AG09309 (cell line): ENCODE measurements at places on chromosomes 5 and 9.

GRCh38 chr9:80440724-80441123, 869.0 kb downstream of the TLE4 start:
- no peak for DNase-seq

DNA sequence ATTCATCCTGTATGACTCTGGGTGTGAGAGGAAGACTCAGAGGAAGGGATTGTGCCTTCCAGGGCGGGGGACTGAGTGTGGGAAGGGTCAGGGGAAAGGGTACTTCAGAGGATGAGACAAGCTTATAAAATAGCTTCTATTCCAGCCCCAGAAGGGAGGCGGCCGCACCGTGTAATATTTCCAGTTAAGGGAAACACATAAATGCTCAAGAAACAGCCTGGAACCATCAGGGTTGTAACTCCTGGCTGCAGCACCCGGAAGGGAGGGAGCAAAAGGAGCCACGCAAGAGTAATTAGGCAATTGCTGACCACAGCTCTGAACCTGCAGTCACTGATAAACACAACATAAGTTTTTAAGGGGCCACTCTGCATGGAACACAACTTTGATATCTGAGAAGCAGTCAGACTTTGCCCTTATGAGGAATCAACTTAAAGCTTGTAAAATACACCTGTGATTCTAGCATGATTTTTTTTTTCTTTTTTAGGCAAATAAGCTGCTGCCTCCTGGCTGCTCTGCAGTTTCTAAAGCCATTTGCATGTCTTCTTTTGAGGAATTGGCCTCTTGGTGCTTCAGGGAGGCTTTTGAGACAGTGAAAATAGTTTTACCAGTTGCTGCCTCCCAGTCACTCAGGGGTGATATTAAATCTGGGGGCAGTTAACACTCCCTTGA, 382.7 kb downstream of the ENC1 start:
- DNase-seq: no peak

DNA sequence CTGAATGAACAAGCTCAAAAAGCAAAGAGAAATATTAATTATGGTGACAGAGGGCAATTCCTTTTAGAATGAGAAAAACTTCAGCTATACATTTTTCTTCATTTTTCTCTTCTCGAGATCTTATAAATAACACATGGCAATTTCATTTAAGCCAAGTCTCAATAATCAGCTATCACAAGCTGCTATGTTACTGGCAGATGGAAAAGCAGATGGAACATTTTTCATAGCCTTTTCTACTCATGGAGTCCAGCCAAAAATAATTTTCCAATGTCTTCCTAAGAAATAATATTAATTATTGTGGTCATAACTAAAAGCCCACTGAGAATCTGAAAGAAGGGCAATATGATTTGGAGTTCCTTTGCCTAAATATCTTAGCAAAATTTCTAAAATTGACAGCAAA, 35.6 kb downstream of the SKIC3 start:
- DNase-seq: no peak

DNA sequence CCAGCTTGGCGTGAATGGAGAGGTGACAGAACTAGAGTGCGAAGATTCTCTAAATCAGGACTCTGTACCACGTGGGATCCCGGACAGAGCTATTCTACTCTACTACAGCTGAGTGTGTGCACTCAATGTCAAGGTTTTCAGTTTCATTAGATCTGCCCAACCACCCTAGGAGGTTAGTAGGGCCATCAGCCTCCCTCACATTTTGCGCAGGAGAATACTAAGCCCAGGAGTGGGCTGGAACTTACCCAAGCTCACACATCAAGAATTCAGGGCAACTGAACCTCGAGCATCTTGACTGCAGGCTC, 68.3 kb upstream of the TBC1D2 start:
- no peak for DNase-seq

DNA sequence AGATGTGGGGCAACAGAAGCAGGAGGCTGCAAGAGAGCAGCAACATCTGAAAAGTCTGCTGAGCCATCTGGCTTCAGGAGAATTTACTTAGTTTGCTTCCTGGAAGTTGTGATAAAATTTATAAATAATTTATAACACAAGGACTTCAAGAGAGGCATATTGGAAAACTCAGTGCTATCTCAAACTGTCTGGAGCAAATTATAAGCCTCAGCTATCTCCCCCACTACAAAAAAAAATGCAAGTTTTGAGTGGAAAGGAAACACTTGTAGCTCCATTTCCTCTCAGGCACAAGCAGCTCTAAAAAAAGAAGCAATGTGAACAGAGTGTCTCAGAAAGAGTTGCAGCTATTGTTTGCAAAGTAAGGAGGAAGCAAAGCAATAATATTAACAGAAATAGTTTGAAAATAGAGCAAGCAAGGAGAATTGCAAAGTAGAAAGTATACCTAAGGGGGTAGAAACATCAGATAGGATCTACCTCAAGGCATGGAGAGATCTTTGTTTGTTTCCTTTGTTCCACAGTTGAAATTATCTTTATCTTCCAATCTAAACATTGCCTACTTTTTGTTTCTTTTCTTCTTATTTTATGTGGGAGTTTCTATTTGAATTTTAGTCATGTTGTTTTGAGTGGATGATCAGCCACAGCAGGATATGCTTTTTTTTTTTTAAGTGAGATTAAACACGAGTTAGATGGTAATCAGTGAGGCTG, 55.9 kb upstream of the IL6ST start:
- DNase-seq: no peak

GRCh38 chr5:19790829-19791466, 197.1 kb downstream of the CDH18 start:
- DNase-seq: no peak

DNA sequence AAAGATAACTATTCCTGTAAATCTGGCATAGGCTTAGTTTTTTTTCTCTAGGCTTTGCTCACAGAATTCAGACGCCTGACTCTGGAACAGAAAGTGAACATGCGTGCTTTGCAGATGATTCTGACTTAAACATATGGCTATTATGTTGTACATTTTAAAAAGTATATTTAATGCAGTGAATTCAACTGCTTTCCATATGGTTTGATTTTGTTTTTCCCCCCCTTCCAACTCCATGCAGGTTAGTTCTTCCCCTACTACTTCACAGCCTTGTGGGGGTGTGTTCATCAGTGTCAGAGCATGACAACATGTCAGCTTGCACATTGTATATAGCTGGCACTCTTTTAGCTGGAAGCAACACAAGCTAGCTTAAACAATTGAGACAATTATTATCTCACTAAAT, 226.8 kb downstream of the TMEM167A start:
- DNase-seq: no peak

DNA sequence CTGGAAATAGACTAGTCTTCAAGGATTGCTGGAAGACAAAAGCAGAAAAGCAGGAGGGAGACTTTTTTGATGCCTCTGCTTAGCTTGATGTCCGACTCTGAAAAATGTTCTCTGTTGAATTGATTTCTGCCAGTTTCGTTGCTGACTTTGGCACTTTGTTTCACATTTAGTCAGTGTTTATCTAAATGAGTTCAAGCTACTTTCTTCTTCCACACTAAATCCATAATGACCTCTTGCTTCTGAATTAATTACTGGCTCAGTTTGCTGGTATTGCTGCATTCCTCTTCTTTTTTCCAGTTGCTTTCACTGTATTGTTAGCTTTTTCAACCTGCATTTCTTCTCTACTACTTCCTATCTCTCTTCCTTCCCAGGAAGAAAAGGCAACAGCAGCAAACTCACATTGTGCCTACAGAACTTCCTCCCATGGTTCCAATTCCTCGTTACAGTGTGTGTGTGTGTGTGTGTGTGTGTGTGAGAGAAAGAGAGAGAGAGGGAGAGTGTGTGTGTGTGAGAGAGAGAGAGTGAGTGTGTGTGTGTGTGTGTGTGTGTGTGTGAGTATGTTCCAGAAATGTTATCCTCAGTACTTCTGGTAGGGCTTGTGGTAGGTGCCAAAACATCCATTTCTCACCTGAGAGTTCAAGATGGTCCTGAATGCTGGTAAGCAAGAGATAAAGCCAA, 234.8 kb downstream of the CSNK1G3 start:
- no peak for DNase-seq

DNA sequence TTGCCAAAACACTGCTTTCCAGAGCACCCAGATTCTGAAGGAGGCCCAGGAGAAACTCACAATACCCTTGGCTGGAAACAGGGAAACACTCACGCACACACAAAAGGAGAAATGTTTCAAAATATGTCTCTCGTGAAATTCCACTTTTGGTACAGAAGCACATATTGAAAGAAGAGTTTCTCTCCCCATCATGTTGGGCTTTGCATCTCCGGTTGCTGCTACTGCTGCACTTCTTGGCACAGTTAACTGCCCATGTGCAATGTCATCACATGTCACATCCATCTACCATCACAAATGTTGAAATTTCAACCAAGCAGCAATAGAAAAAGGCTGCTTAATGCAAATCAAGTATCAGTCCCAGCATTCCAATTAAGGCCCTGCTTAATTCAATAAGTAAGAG, 72.1 kb downstream of the ABCA1 start:
- no peak for DNase-seq

DNA sequence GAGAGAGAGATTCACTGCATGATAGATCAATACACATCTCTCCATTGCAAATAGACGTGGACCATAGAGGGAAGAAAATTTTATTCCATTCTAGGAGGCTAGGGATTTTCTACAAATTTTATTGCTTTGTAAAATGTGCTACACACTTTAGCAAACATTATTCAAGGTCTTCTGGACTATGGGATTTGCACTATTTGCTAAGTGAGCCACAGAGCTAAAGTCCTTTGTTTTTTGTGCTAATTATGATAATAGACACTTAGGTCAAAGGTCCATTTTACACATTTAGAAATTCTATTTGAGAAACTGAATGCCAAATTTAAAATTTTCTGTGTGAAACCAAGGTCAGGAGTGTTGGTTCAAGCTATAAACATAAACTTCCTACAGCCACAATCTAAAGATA, 672.3 kb downstream of the LRRC70 start:
- DNase-seq: no peak

- no peak for DNase-seq
These were observed 124.8 kb downstream of the HSD17B3 start for GRCh38 chr9:96177005-96177718.

DNA sequence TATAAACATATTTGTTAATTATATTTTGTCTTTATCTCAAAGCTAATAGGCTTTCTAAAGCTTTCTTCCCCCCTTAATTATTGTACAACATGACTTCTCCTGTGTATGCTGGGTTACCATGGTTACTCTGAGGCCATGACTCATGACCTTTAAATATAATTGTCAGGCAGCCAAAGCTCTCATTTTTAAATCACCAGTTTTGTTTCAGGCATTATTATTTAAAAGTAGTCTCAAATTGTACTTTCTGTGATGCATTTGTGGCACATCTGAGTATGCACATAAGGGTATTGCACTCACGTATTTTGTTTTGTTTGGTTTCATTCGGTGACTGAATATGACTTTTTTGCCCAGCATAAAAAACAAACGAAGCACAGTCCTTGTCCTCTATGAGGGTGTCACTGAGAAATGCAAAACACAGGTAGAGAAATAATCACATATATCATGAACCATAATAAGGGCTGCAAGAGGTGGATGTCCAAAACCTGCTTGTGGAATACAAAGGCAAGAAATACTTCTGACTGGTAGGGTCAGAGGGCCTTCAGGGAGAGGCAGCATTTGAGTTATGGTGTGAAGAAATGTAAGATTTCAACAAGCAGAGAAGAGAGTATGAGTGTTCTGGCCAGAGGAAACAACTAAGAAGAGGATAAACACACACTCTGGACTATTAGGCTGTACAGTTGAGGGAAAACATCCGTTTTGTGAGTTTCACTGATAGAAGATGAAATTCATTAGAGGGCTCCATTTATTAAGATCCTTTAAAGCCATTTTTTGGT, 2.1 kb downstream of the CCDC192 start:
- peak; percentile 68 for DNase-seq

DNA sequence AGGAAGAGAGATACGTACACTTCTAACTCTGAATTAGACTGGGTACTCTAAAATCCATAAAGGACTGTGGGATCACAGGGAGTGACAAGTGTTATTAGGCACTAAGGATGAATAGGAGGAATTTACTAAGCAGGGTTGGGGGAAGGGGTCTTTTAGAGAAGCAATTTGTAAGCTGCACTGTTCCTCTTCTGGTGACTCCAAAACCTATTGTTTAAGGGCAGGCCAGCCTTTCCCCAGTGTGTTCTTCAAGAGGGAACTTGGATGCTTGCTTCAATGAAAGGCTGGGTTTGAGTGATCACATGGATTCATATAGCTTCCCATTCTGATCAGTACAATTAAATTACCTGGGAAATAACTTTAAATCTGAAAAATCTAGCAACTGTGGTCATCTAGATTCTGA, 71.8 kb downstream of the STX17 start:
- DNase-seq: no peak

GRCh38 chr5:119795768-119796167, 166.4 kb downstream of the FAM170A start:
- no peak for DNase-seq

DNA sequence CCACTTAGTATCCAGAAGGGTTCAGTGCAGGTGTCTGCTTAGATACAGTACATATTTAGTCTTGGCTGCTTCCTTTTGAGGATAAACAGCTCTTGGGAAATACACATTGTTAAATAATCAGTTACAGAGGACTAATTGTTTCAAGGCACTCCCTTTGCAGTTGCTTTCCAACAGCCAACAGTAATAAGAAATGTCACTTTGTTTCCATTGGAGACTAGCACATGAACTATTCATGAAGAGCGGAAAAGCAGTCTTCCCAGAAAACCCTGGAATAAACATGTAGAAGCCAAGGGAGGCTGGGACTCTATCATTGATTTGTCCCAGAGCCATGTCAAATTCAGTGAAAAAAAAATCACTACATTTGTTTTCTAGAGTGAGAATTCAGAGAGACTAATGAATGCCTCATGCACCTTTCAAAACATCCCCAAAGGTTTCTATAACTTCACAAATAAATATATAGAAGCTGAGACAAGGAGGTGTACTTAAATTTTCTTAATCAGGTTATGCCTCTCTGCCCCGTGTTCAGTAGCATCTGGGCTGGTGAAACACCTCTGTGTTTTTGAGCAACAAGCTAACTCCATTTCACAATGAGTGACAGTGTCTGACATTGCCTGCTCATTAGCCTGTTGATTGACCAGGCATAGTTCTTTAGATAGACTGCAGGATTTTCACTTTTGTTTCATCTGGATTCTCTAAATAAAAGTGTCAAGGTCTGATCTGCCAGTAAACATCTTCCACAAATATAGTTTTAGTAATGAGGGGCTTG, 271.5 kb downstream of the ARRDC3 start:
- no peak for DNase-seq
